SK-N-SH treated with all-trans-retinoic acid at 6 μM for 48 hours (cell line): ENCODE measurements at places on chromosomes 2 and 18.

- no peak for ATAC-seq
Observed at GRCh38 chr2:157787364-157787938, 88.7 kb downstream of the ACVR1 start.

DNA sequence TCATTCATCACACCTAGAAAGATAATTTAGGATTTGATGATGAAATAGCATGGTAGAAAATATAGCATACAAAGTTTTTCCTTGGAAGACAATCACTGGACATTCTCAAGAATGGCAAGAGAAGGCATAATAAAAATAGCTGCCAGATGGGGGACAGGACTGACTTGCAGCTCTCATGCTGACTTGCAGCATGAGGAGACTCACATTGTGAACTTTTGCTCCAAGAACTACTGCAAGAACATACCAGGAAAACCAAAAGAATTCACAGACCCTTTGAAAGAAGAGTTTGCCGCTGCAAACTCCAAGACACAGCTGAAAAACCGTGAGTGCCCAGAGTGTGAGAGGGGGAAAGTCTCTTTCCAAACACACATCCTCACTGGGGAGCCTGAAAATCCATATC is 47.0 kb downstream of the CRYGD start:
- no peak for ATAC-seq

DNA sequence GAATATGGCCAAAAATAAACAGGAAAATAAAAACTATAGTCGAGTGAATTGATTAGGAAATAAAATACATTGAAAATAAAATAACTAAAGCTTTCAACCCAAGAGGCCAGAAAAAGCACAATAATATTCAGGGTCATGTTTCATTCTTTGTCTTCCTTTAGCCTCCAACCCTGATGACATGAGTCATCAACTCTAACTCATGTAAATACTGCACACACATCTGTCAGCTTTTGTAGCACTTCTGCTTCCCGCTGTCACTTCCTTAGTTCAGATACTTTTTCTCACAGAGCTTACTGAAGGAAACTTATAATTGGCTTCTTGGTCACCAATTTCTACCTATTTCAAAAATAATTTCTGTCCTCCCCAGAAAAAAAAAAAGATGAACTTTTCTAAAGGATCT is 112.8 kb downstream of the UPP2 start:
- no peak for ATAC-seq

DNA sequence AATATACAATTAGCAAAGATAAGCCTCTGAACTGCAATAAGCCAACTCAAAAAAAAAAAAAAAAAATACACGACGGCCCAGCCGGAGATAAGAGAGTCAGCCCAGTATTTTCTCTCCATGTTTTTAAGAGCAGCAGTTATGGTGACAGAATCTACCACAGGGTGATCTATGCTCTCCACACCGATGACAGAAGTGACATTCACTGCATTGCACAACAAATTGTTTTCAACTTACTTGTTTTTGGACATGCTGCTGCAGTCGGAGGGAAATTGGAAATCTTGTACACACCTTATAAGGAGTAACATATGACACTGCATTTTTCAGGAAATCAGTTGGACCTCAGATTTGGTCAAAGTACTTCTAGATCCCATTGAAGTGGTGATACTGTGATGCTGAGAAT is 23.3 kb upstream of the APOB start:
- no peak for ATAC-seq

GRCh38 chr2:66530651-66531050 is 95.7 kb downstream of the MEIS1 start:
- no peak for ATAC-seq

GRCh38 chr18:22485808-22486244 is 68.1 kb upstream of the CTAGE1 start:
- ATAC-seq = no peak

- no peak for ATAC-seq
Observed at GRCh38 chr2:75256485-75256884, 57.2 kb upstream of the TACR1 start.
